Stimulated activated CD8-positive, alpha-beta memory T cell treated with anti-CD3 and anti-CD28 coated beads, Interleukin-4, amount 100 ng/mL, for 1 hour (primary cell): ENCODE measurements at places on chromosomes 5 and 9.

- DNase-seq: no peak
These were observed 1279.5 kb downstream of the CDH12 start for GRCh38 chr5:21573416-21574314.

DNA sequence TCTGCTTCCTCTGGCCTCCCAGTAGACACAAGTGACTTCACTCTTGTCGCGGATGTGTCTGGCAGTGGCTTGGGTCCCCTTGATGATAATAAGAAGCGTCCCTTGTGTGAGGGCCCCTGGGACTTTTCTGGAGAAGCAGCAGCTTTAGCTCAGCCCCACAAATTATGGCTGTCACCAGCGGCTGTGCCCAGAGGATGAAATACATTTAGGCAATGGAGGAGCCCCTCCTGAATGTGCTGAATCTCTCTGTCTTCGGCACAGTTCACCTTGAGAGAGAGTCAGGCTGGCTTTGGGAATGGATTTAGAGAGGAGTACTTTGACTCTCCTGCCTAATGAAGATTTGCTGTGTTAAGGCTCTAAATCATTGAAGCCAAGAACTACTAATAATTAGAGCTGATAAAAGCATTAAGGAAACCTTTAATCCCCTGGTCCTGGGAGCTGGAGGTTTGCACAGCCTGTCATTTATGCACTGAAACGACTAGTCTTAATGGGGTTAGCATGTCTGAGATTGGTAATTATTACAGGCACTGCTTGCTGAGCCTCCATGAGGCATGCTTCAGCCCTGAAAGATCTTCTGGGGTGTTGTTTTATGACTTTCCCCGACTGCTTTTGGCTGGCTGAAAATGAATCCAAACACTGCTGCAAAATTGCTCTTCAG lies 127.0 kb downstream of the TENT4A start:
- no peak for DNase-seq

- DNase-seq: no peak
These were observed 6.2 kb upstream of the SPINK4 start for GRCh38 chr9:33233626-33234342.

GRCh38 chr9:14752271-14752670 lies 29.7 kb upstream of the CER1 start:
- no peak for DNase-seq

DNA sequence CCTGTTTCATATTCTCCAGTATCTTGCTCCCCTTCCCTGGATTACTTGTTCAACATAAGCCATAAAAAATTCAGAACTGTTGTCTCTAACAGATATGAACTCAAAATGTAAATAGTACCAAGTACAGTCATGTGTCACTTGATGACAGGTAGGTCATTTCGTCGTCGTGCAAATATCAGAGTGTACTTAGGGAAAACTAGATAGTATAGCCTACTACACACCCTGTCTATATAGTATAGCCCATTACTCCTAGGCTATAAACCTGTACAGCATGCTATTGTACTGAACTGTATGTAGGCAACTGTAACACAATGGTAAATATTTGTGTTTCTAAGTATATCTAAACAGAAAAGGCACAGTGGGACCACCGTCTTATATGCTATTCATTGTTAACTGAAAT lies 39.1 kb downstream of the SMIM15 start:
- no peak for DNase-seq

- DNase-seq: no peak
These were observed 44.0 kb downstream of the RASA1 start for GRCh38 chr5:87311405-87312279.

DNA sequence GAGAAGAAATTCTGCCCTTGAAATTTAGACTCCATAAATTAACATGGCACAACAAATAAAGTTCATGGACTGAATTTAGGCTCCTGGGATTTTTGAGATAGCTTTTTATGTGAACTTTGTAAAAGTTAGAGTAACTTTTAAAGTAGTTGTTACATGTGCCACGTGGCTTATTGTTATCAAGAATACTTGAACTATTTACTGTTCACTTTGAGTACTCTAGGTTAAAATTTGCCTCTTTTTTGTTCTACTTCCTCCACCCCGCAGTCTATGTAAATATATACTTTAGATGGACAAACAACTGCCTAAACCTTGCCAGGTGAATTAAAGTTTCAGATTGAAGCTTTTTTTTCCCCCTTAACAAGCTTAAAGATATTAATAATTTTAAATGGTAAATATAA lies 457.9 kb downstream of the RAB3C start:
- DNase-seq: no peak

DNA sequence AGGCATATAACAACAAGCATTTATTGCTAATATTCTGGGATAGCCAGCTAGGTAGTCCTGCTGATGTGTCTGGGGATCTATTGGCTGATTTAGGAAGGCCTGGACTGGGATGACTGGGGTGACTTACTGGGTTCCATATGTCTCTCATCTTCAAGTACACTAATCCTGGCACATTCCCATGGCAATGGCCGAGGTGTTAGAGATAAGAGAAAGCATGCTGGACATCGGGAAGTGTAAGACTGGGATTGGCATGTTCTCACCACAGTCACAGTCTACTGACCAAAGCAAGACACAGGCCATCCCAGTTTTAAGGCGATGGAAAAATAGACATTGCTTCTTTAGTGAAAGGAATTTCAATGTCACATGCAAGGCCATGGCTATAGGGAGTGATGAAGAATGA lies 29.7 kb downstream of the F2R start:
- DNase-seq: no peak

DNA sequence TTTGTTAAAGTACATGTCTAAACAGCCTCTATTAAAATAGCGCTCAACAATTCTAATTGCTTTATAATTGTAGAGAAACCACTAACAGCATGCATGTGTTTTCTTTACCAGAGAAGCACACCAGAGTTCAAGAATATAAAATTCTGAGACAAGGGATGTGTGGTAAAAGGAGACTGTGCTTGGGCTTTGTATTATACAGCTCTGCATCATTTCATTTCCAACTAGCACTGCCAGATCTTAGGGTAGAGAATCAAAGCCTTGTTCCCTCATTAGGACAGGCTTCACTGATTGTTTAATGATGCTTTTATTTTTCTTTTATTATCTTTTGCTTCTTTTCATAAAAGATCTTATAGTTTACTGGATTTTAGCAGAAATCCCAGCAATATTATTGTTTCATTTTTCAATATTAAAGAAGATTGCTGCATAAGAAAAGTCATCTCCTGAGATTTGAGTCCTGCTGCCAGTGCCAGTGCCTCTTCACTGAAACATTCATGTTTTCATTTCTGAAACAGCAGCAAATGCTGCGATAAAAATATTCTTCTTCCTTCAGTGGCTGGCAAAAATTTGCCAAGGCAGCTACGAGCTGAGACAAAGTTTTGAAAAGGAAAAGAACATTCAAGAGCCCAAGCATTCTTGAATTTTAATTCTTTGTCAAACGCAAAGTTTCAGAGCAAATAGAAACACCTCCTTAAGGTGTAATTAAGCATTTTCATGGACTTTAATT lies 491.0 kb upstream of the PIK3R1 start:
- no peak for DNase-seq

GRCh38 chr5:163498886-163499285 lies 6.5 kb upstream of the MAT2B start:
- no peak for DNase-seq

DNA sequence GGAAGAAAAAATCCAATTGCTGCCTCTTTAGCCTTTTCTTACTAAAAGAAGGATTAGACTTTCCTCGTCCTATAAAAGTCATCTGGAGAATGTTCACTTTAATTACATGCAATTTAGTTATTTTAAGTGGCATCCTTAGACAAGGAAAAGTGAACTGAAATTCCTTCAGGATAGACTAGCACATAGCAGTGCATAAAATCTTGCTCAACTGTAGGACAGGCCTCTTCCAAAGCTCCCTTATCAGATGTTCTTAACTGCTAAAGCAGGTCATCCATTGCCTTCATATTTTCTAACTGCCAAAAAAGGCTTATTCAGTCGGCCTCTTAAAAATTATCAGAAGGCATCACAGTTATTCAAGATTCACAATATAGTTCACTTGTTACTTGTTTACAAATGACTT lies 396.5 kb downstream of the DMRT2 start:
- DNase-seq: no peak

DNA sequence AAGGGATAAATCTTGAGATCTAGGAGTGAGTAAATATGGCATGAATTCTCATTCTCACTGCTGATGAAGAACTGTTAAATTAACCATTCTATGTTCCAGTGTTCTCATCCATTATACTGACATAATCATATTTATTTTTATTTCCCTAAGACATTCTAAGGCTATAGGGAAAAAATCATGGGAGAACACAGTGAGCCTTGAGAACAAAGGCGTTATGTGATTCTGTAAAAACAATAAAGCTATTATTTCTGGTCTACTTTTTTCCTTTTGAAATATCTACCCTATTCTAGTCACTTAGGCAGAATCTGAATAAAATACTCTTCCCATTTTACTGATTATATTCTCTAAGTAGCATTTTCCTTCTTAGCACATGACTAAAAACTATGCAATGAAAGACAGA lies 155.7 kb upstream of the ADAMTS16 start:
- no peak for DNase-seq

DNA sequence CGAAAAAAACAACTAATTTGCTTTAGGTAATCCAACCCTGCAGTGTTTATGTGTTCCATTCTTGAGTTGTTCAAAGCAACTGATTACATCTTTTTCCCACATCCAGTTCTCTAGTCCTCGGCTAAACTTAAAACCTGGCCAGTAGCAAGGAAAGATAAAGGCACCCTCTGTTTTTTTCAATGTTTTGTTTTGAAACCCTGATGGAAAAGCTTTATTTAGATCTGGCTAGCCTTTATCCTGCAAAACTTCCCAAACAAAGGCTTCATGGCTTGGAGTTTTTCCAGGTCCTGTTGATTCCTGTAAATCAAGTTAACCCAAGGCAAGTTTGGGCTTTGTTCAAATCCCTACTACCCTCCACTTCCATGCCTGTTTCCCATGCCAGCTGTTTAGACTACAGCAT lies 105.1 kb downstream of the CEMIP2 start:
- no peak for DNase-seq

DNA sequence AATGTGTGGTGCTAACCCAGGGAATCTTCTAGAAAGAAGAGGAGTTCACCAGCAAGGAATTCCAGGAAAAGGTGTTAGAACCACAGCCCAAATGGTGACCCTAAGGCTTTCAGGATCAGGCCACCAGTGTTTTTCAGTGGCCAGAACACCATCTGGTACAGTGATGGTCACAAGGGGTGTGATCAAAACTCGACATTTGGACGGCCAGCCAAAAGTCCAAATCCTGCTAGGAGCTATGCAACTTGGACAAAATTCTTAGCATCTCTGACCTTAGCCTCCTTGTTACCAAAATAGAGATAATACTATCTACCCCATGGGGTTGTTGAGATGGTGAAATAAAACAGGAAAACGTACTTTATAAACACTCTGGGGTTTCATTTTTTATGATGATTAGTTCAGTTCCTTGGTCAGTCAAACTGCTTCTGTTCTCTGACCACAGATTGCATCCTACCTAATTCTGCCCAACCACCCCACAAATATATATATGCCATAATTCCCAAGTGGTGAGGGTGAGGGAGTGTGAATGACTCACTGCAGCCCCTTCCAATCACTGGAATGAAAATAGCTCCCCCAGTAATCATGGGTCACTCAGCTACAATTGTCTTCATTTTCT lies 210.3 kb downstream of the CDK5RAP2 start:
- DNase-seq: no peak

DNA sequence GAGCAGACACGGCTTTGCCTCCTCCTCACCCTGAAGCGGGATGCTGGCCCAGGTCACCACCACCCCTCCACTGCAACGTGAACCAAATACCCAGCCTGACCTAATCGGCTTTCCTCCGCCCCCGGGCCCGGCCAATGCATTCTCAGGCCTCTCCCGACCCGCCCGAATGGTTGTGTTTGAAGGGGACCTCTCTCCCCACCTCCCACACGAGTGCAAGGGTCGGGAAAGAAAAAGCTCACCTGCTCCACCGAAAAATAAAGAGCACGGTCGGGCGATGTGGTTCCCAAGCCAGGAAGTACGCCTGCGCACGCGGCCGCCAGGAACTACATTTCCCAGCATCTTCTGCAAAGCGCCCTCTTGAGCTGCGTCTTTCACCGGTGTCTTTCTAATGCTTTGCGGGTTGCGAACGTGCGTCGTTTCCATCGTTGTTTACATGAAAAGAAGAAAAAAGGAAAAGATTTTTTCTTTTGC lies at the start of gene ZNF883:
TSS of gene ZNF883 (minus strand) at position 282 of the 471 bp plus-strand sequence.
- no peak for DNase-seq

DNA sequence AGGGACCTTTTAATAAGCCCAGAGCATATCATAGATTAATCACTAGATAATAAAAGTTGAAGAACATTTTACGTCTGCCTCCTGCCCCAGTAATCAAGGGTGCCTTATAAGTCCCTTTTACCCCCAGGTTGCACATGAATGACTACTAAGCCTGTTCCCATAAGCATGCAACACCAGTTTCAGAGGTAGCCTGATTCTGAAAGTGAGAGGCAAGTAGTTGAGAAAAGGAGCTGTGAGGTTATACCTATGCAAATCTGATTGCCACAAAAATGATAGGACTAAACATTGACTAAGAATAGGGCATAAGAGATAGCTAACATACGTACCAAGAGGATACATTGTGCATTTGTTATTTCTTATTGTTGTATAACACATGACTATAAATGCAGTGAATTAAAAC lies 681.9 kb downstream of the ISL1 start:
- DNase-seq: no peak

- DNase-seq: no peak
These were observed 24.5 kb upstream of the WDR38 start for GRCh38 chr9:124828489-124829333.

- DNase-seq: no peak
These were observed 66.4 kb downstream of the PSMB7 start for GRCh38 chr9:124348831-124349230.

GRCh38 chr5:34053133-34053532 lies 10.1 kb upstream of the C1QTNF3 start:
- no peak for DNase-seq

GRCh38 chr9:3960661-3961144 lies 339.2 kb downstream of the GLIS3 start:
- no peak for DNase-seq

- no peak for DNase-seq
These were observed 122.6 kb downstream of the SEMA6A start for GRCh38 chr5:116451905-116452450.

DNA sequence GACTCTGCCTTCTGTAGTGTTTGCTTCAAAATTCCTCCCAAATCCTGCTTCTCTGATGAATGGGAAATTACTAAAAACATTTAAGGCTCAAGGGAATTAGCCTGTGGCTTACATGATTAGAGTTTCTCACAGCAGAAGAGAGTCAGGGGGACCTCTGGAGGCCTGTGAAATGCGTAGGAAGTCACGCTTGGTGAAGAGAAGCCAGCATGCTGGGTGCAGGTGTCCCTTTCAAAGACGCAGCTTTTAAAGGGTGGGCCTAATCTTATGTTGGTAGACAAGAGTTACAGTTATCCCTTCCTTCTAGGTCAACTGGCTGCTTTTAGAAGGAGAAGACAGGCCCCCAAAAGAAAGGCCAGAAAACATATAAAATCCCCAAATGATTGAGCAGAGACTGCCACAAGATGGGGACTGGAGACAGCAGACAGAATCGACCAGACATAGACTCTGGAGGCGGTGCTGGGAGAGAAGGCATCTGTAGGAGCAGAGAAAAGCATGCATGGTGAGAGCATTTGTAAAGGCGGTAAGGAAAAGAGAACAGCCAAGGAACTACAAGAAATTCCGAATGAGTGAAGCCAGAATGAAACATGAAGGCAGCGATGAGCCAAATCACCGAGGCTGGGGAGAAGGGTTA lies 42.3 kb downstream of the B4GALT1 start:
- no peak for DNase-seq

- no peak for DNase-seq
These were observed 25.4 kb downstream of the HRH2 start for GRCh38 chr5:175683231-175683630.

- peak; percentile 67 for DNase-seq
These were observed 16.8 kb upstream of the NSD1 start for GRCh38 chr5:177116631-177117373.
